Cerebellum (tissue), 4 donors: ENCODE measurements at places on chromosomes 16 and 17. TPM values are rescaled to one million over a fixed set of nuclear protein-coding genes. Genes with fewer than 3 reads are reported as not detected.

DNA sequence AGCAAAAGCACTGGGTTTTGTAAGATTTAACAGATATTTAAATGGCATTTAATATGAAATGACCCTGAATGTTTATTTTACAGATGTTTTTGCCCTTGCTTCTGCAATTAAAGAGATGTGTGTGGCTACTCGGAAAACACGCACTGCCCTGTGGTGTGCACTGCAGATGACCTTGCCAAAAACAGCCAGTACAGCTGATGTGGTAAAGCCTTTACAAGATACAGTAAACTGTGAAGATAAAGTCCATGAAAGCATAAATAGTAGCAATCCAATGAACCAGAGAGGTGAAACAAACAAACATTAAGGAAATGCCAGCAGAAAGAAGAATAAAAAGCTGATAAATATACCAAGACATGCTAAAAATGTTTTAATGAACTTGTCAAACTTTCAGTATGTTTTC, 15.7 kb downstream of the CCDC43 start:
- DNase-seq, result no peak

DNA sequence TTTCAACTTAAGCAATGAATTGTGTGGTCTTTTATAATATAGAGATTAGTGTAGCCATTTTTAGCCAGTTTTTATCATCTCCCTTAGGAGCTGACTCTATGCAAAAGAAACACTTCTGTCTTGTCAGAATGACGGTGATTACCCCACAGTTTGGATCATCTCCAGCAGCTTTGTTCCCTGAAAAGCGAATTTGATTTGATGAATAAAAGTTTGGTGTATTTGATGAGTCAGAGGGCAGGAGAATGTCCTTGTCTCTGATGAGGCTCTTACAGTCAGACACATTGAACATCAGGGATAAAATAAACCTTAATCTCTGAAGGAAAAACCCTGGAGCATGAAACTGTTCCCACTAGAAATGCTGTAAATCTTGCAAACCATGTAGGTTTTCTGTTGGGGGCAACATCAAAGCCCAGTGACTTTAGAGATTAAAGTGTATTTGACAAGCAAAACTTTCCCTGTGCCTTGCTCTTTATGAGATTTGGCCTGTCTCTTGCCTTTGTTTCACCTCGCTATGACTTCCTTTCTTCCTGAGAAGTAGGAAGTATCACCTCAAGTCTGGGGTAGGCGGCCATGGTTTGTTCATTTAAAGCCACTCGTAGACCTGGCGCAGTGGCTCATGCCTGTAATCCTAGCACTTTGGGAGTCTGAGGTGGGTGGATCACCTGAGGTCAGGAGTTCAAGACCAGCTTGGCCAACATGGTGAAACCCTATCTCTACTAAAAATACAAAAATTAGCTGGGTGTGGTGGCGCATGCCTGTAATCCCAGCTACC, 209.3 kb downstream of the FTO start:
- no peak for DNase-seq

DNA sequence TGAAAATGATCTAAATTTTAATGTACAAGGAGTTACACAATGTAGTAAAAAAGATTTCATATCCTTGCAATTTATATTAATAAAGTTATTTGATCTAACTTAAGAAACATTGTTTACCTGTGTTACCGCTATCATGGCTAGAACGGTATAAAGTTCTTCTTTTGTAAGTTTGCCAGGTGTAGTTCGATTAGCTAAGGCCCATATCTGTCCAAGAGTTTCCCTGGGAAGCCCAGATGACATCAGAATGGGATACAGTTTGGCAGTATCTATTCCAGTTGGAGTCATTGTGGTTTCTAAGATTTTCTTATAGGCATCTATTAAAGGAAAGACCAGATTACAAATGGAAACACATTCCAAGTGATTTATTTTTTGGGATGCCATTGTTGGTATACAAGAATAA, 37.5 kb downstream of the SYNRG start:
- no peak for DNase-seq

GRCh38 chr17:32152130-32152529, 9.8 kb downstream of the RHOT1 start:
- DNase-seq, result no peak

GRCh38 chr17:67212231-67212630, 32.8 kb downstream of the HELZ start:
- DNase-seq, result no peak

The TLCD3A gene
- total RNA-seq, result 16.2 TPM

The CBLN1 gene
- 157 TPM for total RNA-seq

The HMOX2 gene
- 33.0 TPM for total RNA-seq
